ENCODE measurements at places on chromosomes 7 and 10.

DNA sequence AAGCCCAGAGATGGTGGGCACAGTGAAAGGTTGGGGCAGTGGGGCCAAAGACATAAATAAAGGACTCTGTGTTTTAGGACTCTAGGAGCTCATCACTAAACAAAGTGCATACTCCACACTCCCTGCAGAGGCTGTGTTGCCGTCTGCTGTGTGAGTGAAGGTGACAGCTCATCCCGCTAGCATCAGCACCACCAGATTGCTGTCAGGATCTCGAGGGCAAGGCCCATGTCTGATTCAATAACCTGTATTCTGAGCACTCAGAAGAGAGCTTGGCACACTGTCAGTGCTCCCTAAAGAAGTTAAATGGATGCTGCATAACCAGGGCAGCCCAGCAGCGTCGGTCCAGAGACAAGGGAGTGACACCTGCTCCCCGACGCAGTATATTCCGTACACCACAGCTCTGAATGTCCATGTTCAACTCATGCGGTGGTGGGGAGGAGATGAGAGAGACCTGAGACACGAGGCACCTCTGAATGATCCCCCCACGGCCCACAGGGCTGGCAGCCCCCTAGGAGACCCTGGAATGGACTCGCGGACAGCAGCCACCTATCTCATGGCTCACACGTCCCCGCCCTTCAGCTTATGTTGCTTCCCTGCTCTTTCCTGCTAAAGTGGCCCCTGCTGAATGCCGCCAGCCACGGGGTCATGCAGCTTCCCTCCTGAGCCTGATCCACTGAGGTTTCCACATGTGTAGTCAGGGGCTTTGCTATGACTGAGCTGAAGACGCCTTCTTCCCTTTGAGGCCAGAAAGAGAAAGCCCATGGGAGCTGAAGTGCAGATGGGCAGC lies 132.7 kb upstream of the KCNMA1 start:
- no peak for DNase-seq

- DNase-seq: no peak
Observed at GRCh38 chr10:69580435-69580834, 7.2 kb upstream of the NEUROG3 start.

DNA sequence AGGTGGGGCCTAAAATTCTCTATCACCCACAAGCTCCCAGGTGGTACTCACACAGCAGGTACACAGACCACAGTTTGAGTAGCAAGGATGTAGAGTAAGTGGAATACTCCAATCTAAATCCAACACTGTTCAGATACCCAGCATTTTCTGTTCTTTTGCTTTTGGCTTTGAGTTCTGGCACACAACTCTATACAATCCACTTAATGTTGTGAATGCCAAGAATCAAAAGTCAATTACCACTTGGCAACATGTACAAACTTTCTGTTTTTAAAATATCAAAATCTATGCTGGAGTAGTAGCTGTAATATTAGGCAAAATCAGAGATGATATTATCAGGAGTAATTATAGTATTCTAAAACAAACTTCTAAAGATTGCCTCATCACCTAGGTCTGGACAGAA lies 133.4 kb upstream of the LRRTM3 start:
- DNase-seq: no peak

GRCh38 chr7:44633254-44634186 lies 27.1 kb downstream of the OGDH start:
- peak; percentile 60 for DNase-seq

DNA sequence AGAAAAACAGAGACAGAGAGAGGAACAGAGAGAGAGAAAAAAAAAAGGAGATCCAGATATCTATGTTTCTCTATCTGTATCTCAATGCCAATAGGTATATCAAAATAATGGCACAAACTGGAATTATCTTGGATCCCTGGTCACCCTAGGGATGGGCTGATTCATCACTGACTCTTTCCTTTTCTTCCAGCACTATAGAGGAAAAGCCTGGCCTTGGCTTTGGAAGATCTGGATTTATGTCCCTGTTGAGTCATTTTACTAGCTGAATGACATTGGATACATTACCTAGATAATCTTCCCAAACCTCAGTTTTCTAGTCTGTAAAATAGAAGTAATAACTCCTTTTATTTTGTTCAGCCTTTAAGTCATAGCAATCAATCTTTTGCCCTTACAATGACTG lies 152.8 kb upstream of the GDF10 start:
- no peak for DNase-seq

- DNase-seq: no peak
Observed at GRCh38 chr7:122136639-122137245, 7.3 kb downstream of the AASS start.

- no peak for DNase-seq
Observed at GRCh38 chr7:2601907-2602306, 29.9 kb upstream of the TTYH3 start.

DNA sequence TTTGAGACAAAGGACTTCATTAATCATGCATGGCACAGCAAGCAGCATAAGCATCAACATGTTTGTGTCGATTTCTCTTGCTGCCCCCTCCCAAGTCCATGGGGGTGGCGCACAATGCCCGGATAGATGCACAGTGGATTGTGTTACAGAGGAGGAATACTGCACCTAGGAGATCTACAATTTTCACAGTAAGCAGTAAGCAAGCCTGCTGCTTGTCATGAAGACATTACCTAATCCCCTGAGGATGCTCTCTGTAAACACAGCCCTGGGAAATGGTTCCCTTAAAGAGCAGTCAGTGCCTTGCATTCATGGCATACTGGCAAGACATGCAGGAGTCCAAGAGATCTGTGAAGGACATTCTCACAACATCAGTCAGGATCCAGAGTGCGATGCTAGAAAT lies 137.7 kb downstream of the ETV1 start:
- DNase-seq: no peak

GRCh38 chr7:114539575-114539974 lies 125.0 kb downstream of the FOXP2 start:
- DNase-seq: no peak

DNA sequence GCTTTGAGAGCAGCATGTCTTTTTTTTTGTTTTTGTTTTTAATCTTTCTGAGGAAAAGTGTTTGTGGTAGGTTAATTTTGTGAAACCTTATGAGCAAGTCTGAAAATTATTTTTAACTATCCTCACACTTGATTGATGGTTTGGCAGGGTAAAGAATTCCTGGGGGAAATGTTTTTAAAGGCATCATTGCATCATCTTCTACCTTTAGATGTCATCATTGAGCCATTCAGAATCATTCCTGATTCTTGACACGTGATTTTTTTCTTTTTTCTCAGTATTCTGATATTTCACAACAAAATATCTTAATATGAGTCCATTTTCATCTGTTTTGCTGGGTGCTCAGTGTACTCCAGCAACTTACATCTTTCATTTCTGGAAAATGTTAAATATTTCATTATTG lies 28.3 kb downstream of the PALS2 start:
- DNase-seq: no peak

Data from fibroblast of skin of left biceps (primary cell).